Vein endothelial cell (primary cell): ENCODE measurements at places on chromosomes 5 and 9. TPM values are rescaled to one million over a fixed set of nuclear protein-coding genes. Genes with fewer than 3 reads are reported as not detected.

PCDH12 gene
- 32.7 and 55.6 TPM in 2 replicates for total RNA-seq

PROB1 gene
- total RNA-seq = 4.6 and 7.2 TPM in 2 replicates

PPP3R2 gene
- not detected in 2 replicates for total RNA-seq

OR2S2 gene
- not detected in 2 replicates for total RNA-seq

EPB41L4B gene
- total RNA-seq = 0.98 and 1.3 TPM in 2 replicates

PCDHB2 gene
- 1.6 and 2.0 TPM in 2 replicates for total RNA-seq

C9 gene
- 0.29 TPM in 1 of 2 replicates, not detected in the other for total RNA-seq
